ENCODE measurements at places on chromosomes 5 and 9.

- DNase-seq, result no peak
Observed at GRCh38 chr5:115686051-115686737, 60.4 kb upstream of the TMED7 start.

GRCh38 chr5:173644673-173645436 lies 28.4 kb upstream of the BOD1 start:
- no peak for DNase-seq

GRCh38 chr5:158007336-158007735 lies 148.4 kb upstream of the CLINT1 start:
- DNase-seq, result no peak

DNA sequence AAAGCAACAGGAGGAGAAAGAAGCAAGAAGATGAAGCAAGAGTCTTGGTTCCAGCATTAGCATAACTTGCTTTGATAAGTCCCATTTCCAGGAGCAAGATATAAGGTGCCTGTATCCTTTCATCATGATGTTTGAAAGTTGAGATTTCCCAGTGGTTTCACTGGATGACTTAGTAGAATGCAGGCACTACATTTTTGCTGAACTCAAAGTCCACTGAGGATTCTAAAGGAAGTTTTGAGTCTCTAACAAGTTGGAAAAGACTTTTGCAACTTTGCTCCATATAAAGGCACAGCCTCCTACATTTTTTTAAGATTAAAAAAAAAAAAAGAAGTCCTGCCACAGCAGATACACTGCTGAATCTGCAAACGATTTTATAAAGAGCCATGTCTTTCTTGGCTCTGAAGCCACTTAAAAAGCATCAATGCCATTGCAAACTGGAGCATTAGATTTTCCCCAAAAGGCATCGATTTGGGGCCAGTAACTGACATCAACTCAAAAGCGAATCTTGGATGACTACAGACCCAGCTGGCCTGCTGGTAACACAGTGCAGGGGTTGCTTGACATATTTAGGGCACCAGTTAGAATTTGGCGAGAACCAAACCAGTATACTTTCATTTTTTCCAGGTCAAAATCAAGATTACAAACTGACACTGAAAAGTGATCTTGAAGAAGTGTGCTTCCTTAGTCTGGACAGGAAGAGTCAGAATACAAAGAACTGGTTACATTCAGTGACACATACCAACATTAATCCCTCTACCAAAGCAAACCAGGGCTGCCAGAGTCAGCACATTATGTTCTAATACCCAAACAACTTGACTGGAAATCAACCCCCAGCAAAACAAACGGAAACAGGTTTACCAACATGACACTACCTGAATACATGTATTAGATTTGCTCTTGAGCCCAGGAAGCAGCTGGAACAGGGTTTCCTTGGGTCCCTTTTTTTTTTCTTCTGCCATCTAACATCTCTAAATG lies 39.1 kb upstream of the KCNV2 start:
- no peak for DNase-seq

DNA sequence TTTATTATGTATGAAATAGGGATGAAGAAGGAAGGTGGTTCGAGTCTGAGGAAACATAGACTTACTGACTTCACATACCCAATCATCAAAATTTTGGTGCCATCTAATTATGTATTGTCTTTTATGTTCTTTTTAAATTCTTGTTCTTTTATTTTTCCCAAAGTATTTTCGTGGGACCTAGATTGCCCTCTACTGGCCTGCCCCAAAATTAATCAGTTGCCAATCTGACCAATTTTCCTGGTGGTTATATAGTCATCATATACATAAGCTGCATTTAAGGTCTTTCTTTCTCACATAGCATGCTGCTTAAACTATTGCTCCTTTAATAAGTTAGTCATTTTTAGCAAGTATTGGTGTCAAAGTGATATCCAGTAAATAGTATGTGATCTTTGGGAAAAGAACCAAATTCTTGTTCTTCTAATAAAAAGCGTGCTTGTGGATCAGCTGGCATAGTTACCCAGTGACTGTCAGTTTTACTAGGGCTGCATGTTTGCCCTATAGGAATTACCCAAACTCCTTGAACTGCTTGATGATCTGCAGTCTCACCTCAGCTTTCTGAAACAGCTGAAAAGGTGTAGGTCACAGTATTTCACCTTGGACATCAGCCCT lies 223.5 kb downstream of the SH3GL2 start:
- DNase-seq, result no peak

DNA sequence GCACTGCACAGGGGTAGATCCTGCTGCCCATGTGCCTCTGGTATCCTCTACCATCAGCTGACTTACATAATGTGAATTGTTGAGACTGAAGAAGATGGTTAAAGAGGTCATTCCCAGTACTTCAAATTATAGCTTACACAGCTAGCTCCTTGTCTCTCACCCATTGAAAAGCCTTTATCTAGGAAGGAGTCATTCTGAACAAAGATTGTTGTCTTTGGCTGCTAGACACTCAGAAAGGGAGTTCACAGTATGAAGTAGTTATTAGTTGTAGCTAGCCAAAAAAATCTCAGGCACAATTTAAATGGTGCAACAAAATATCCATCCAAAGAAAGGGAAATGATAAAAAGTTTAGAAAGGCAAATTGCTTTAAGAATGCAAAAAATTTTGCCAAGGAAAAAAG lies 102.0 kb upstream of the NREP start:
- DNase-seq, result no peak

- no peak for DNase-seq
Observed at GRCh38 chr5:143562935-143563334, 159.4 kb upstream of the NR3C1 start.

DNA sequence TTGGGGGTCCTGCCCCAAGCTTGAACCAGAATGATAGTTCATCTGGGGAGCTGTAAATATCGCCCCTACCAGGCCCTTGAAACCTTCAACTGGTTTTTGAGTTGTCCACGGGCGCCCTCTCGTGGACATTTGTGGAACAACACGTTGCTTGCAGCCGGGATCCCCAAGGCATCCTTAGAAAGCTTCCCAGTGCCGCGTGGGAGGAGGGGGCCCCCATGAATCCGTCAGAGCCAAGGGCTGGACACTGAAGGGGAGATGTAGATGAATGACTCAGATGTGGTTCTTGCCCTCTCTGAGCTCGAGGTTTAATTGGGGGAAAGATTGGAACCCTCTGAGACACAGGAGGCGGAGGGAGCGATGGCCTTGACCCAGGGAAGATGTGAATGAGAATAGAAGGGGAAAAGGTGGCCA lies 31.8 kb upstream of the ORM1 start:
- peak; percentile 84 for DNase-seq
